ENCODE measurements at places on chromosomes 4 and X.
A peak's percentile ranks its signal among the peaks of the same experiment; 100 is the strongest.

DNA sequence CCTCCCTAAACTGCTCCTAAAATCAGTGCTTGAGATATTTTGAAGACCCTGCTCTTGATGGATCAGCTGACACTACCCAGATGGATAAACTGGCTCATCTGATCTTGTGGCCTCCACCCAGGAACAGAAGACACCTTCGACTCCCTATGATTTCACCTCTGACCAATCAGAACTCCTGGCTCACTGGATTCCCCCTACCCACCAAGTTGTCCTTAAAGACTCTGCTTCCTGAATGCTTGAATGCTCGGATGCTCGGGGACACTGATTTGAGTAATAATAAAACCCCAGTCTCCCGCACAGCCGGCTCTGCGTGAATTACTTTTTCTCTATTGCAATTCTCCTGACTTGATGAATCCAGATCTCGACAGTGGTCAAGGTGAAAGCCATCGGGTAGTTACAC lies 12.0 kb upstream of the RPS3A start:
- no peak for DNase-seq

DNA sequence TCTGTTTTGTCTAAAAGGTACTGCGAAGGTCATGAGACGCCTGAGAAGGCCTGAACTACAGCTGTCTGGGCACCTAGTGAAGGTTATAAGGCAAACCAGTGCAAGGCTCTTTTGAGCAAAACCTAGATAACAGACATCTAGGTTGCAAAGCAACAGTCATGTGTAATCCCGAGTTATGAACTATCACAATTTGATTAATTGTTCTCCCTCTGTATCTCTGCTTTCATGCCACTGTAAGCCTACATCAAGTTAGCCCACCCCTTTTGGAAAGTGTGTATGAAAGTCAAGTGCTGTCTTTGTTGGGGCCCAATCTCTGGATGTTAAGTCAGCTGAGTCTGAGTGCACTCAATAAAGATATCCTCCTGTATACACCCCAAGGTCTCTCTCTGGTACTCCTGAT lies 31.9 kb upstream of the UGT2B7 start:
- no peak for DNase-seq

DNA sequence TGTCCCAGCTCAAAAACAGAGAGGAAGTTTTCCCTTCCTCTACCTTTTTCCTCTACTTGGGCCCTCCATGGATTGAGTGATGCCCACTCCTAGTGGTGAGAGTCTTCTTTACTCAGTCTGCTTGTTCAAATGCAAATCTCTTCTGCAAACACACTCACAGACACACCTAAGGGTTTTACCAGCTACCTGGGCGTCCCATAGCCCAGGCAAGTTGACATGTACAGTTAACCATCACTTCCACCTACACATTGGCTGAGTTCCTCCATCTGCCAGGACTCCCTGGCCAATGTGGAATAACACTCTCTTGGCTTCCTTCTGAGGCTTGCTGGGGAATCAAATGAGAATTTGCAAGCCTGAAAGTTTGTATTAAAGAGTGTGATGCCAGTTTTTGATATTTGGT lies 45.7 kb upstream of the DHRSX start:
- DNase-seq = no peak

GRCh38 chr4:18057821-18058533 lies 36.4 kb upstream of the LCORL start:
- DNase-seq = no peak

DNA sequence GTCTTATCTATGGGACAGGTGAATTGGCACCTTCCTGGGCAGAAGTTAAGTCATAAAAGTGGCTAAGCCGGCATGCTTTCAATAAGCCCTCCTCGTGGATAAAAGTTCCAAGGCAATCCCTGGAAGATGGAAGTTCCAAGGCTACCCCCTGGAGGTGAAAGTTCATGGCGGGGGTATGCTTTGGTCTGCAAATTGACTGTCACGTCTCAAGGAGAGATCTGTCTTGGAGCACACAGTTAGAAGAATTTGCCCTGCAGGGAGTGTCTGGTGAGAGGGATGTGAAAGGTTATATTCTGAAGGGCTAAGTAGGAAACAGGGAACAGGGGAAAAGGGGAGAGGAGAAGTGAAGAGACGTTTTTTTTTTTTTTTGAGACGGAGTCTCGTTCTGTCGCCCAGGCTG lies 26.2 kb upstream of the GPR173 start:
- peak; percentile 44 for DNase-seq

Measured in mesendoderm (in vitro differentiated cells).